CD4-positive, alpha-beta T cell treated with Interleukin-4 for 1 hour (primary cell): ENCODE measurements at places on chromosomes 1 and 21.

- no peak for DNase-seq
Observed at GRCh38 chr1:41913014-41913413, 5.7 kb downstream of the HIVEP3 start.

- DNase-seq: no peak
Observed at GRCh38 chr1:155968670-155969069, 9.7 kb downstream of the ARHGEF2 start.

DNA sequence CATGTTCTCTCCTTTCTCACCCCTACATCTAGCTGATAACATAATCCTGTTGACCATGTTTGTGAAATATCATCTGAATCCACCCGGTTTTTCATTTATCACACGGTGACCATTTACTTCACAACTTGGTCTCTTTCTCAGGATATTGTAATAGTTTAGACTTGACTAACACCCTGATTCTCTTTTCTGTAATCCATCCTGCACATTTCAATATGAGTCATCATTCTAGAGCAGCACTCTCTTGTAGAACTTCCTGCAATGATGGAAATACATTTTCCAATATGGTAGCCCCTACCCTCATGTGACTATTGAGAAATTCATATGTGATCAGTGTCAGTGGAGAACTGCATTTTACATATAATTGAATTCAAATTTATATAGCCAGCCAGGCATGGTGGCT, 2.3 kb upstream of the JAM2 start:
- no peak for DNase-seq

- no peak for DNase-seq
Observed at GRCh38 chr1:202462342-202463076, 114.0 kb downstream of the PPP1R12B start.

DNA sequence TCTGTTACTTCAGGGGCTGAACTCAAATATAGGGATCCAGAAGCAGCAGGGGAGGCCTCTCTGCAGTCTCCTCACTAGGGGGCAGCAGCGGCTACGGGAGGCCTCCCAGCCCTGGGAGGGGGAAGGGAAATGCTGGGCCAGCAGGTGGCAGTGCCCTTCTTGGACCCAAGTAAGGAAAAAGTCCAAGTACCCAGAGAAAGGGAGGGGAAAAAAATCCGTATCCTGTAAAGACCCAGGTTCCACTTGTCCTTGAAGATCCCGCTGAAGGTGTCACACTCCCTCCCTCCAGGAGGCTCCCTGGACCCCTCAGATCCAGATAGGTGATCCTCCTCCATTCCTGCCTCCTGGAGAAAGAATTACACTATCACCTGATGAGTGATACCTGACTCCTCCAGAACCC, 14.1 kb upstream of the NUAK2 start:
- peak; percentile 79 for DNase-seq

DNA sequence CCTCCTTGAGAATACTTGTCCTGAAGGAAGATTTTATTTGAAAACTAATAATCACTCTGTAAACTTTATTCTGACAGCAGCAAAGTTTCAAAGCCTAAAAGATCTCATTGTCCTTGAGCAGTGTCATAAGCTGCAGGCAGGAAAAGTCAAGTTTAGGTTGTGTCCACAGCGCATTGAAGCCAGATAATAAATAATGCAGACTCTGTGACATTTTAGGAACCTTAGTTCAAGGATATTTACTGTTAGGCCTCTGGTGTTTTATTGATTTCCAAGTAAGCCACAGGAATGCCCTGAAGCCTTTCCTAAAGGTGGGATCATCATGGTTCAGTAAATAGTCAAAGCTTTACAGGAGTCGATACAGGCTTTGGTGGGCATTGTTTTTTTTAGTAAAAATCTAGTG, 356.4 kb upstream of the SGIP1 start:
- DNase-seq: no peak

DNA sequence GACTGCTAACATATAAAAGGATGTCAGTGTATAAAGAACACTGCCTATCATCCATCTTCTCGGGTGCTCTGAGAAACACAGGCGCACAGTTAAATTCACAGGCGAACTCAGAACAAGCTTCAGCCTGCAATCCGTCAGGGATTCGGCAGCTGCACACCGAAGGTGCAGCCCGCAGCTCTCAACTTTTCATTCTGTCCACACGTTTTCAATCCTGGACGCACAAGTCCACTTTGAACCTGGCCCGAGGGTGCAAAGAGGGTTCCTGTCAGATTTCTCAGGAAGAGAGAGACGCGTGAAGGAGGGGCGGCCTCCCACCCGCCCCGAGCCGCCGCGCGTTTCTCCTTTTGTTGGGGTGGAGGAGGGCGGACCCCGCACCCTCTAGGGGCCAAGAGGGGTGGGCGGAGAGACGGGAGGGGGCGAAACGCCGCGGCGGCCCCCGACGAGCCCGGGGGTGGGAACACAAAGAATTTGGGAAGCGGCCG, 724 bp downstream of the DOCK7 start:
- peak; percentile 23 for DNase-seq

- no peak for DNase-seq
Observed at GRCh38 chr1:238252033-238252802, 361.5 kb upstream of the ZP4 start.

- DNase-seq: no peak
Observed at GRCh38 chr1:28067523-28068090, 20.8 kb downstream of the EYA3 start.

DNA sequence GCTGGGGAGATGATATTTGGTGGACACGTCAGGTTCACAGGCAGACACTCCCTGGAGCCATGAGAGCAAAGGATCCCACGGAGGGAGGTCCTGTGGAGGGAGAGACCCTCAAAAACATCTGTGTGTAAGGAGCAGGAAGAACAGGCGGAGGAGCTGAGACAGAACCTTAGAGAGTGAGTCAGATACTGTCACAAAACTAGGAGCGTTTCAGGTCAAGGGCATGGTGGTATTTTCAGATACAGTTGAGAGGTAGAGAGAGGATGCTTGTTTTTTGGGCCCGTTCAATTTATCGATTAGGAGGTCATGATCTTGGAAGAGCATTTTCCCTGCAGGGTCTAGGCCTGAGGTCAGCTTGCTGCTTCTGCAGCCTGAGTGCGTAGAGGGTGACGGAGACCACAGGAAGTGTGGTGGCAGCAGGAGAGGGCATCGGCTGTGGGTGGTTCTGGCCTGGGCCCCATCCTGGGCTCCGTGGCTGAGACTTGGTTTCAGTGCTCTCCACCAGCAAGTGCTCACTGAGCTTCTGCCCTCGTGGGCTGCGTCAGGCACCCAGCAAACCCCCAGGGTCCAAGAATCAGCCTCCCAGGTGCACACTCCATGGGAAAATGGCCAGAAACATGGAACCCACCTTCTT, 39.9 kb downstream of the SPSB1 start:
- no peak for DNase-seq

DNA sequence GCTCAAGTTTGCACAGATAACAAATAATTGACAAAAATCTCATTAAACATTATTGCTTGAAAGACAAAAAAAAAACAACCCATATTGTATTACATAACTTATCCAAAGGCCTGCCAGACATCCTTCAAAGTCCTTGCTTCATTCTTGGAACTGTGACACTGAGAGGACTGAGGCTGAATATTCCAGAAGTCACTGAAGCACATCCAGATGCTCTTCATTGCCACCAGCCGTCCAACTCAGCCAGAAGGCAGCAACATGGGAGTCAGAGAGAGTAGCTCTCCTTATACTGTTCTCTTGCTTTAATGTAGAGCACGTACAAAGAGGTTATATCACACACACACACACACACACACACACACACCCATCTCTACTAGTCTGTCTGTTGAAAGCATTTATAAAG, 755.0 kb downstream of the LTN1 start:
- DNase-seq: no peak

- DNase-seq: no peak
Observed at GRCh38 chr1:182650678-182651338, 33.6 kb downstream of the RGS8 start.

GRCh38 chr1:185699874-185700273, 34.3 kb upstream of the HMCN1 start:
- no peak for DNase-seq

DNA sequence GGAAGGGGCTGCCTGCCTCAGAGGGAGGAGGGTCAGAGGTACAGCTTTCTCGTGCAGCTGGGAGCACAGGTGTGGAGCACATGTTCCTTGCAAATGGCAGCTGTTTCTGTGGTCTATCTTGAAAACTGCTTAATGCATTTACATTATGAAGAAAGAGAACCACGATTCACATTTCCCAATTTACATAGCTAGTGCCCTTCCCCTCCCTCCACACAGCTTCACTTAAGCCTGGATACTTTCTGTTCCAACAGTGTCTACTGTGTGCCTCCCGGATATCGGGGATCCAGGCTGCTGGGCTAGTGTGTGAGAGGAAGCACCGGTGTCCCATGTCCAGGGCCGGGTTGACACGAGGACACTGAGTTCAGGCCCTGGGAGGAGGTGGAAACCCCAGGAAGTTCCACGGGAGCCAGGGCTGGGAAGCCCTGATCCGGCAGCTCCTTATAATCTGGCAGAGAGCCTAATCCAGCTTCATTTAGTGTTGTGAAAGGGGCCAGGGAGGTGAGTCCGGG, 31.6 kb downstream of the TMCC2 start:
- no peak for DNase-seq

DNA sequence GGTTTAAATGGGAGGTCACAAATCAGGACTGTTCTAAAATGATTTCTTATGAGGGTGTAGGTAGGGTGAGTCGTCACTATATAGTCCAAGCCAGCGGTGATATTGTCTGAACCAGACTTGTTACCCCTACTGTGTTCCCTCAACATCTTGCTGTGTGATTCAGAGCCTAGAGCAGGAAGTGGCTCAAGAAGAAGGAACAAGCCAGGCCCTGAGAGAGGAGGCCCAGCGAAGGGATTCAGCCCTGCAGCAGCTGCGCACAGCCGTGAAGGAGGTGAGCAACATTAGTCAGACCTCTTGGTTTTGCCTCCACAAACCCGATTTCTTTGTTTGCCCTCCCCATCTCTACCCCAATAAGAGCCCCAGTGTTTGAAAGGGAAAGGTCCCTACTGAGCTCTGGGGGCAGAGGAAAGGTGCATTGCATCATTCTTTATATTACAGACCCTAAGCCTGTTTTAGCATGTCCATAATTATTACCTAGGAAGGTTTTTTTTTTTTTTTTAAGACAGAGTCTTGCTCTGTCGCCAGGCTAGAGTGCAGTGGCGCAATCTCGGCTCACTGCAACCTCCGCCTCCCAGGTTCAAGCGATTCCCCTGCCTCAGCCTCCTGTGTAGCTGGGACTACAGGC, 5.0 kb upstream of the SH3BGRL3 start:
- DNase-seq: no peak

GRCh38 chr1:200934676-200935245, 40.1 kb downstream of the INAVA start:
- DNase-seq: no peak

DNA sequence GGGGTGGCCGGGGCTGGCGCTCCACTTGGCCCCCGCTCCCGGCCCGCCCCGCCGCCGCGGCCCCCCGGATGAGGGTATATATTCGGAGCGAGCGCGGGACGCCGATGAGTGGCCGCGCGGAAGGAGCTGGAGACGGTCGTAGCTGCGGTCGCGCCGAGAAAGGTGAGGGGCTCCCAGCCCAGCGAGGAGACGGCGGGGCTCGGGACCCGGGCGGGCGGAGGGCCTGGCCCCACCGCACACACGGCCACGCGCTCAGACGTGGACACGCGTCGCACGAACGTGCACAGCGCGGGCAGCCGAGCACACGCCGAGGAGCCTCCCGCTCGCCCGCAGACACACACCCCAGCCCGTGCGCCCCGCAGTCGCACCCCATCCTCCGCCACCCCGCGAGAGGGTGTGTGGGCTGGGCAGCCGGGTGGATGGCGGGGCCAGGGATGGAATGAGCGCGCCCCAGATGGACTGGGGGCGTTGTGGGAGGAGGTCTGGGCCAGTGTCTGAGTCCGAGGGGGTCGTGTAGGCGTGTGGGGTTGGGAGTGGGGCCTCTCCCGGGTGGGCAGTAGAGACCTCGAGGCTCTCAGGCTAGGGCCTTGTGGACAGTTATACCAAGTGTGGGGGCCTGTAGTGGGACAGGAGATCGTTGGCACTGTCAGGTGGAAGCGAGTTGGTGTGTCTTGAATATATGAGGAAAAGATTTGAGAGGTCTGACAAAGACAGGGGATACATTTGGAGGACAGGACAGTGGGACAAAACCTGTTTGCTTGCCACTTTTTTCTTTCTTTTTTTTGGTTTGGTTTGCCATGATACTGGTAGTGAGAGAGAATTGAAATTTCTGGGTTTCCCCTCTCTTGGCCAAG, at the start of gene UAP1:
UAP1 (plus strand) TSS at position 107 of the 854 bp plus-strand sequence. CDS start 4,347 bp downstream, outside the sequence.
- DNase-seq: no peak

- DNase-seq: no peak
Observed at GRCh38 chr1:97332716-97333115, 588.1 kb downstream of the DPYD start.

- no peak for DNase-seq
Observed at GRCh38 chr1:118987468-118988185, 516 bp downstream of the TBX15 start.

GRCh38 chr1:187648091-187648490, 819.3 kb downstream of the PLA2G4A start:
- no peak for DNase-seq

- no peak for DNase-seq
Observed at GRCh38 chr1:235169986-235170385, 8.9 kb upstream of the RBM34 start.

DNA sequence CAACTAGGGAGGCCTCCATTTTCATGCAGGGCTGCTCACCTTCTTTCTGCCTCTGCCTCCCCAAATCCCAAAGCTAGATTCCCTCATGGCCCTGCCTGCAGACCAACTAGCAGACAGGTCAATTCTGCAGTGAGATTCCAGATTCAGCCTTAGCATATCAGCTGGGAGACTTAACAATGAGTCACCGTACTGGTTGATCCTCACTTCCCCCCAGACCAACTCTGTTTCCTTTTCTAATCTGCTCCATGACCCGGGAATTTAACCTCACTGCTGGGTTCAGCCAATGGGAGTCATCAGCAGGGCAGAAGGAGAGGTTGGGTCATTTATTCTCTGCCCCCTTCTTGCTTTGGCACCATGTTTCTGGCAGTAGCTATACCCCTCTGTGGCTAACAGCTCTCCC, 140.6 kb upstream of the GRIK3 start:
- no peak for DNase-seq

- no peak for DNase-seq
Observed at GRCh38 chr21:18914570-18914969, 511.0 kb upstream of the TMPRSS15 start.

GRCh38 chr1:160542303-160542945, 19.4 kb upstream of the SLAMF6 start:
- DNase-seq: no peak

DNA sequence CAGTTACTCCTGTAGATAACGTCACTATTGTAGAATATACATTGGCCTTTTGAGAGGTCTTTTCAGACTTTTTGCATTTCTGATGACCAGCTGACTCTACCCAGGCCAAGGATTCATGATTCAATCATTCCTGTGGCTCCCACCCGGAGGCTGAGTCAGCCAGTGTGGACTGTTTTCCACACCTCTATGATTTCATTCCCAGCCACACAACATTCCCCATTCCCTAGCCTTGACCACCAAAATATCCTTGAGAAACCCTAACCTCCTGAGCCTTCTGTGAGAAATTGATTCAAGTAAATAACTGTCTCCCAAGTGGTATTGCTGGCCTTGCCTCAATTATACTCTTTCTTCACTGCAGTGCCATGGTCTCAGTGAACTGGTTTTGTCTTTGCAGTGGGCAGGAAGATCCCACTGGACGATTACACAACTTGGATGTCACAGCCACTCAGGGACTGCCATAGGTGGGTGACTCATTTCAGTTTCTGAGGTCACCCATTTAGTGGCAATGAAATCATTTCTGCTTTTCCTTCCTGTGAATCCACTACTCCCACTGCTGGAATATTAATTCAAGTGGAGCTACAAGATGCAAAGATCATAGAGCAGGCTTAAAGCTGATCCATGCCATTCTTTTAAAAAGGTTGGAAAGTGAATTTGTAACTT, 518.6 kb upstream of the ZP4 start:
- no peak for DNase-seq

GRCh38 chr1:175508320-175509110, 234.9 kb downstream of the TNR start:
- no peak for DNase-seq
